ENCODE measurements at places on chromosomes 4 and X.

DNA sequence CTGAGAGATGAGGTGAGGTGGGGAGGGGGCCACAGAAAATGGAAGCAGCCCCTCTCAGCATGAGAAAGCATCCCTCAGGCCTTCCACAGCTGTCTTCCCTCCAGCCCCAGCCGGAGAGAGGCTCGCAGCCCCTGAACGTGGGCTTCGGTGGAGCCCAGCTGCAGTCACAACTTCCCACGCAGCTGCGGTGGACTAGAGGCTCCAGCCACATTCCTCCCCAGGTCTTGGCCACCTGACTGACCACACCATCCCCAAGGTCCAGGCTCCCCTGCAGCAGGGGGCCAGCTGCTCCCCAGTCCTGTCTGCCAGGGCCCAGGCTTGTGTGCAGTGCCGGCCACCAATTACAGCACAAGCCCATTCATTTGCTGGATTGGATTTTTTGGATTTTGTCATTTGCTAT is 212.3 kb upstream of the BCOR start:
- no peak overlapping the region for H3K4me3 ChIP-seq
- no peak for DNase-seq
- peaks cover 31% of the 10 kb centered on the region for H3K27me3 ChIP-seq
- no peak overlapping the region for H3K27ac ChIP-seq

DNA sequence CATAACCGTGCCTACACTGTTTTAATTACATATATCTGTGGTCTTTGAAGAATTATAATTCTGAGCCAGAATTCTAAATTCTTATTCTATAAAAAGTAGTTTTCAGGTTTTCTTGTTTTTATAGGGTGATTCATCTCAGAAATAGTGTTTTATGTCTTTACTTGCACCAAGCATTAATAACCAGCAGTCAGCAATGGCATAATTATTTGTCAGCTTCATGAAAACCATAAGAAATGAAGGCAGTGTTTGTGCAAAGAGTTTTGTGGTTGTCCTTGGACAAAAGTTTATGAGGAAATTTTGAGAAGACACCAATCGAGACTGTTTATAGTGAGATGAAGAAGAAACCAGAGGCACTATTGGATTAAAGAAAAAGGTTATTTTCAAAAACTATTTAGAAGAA is 37.2 kb downstream of the EDNRA start:
- no peaks in the 10 kb centered on the region for H3K4me1 ChIP-seq
- no peak for DNase-seq
- H3K4me3 ChIP-seq, result no peak overlapping the region
- no peak overlapping the region for H3K27ac ChIP-seq
- H3K27me3 ChIP-seq, result peaks cover 4% of the 10 kb centered on the region

DNA sequence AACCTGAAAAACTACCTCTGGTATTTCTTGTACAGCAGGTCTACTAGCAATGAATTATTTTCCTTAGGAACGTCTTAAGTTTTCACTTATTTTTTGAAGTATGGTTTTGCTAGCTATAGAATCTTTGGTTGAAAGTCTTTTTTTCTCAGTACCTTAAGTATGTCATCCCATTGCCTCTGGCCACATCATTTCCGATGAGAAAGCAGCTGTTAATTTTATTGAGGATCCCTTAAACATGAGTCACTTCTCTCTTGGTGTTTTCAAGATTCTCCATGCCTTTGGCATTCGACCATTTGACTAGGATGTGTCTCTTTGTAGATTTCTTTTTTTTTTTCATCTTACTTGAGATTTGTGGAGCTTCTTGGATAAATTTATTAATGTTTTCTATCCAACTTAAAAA is 803.8 kb upstream of the AMOT start:
- H3K36me3 ChIP-seq, result no peaks in the 10 kb centered on the region
- no peak overlapping the region for H3K27ac ChIP-seq
- H3K4me3 ChIP-seq, result no peak overlapping the region
- H3K4me1 ChIP-seq, result no peaks in the 10 kb centered on the region
- DNase-seq, result no peak

DNA sequence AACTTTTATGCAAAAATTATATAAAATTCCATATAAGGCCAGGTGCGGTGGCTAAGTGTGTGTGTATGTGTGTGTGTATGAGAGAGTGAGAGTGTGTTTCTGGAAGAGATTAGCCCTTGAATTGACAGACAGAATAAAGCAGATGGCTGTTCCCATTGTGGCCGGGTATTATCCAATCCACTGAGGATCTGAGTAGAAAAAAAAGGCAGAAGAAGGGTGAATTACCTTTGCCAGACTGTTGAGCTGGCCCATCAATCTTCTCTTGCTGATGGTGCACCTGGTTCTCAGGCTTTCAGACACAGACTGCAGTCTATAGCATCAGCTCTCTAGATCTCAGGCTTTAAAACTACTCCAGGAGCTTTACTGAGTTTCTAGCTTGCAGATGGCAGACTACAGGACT is 92.2 kb upstream of the SLIT2 start:
- H3K4me1 ChIP-seq, result no peaks in the 10 kb centered on the region
- no peak overlapping the region for H3K27ac ChIP-seq
- no peaks in the 10 kb centered on the region for H3K36me3 ChIP-seq
- H3K4me3 ChIP-seq, result no peak overlapping the region

Measured in nephron progenitor cell (in vitro differentiated cells).